Stimulated activated CD4-positive, alpha-beta T cell treated with anti-CD3 and anti-CD28 coated beads, Interleukin-1b, Interleukin-23, amount 100 ng/mL, for 4 hours (primary cell): ENCODE measurements at places on chromosomes 16 and 17.

DNA sequence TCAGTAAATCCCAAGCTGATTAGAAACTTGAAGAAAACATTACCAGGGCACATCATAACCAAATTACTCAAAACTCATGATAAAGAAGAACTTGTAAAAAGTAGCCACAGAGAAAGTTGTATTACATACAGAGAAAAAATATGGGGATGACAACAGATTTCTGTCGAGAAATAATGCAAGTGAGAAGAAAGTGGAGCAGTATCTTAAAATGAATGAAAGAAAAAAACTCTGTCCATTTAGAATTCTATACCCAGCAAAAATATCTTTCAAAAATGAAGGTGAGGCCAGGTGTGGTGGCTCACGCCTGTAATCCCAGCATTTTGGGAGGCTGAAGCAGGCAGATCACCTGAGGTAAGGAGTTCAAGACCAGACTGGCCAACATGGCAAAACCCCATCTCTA is 165.9 kb downstream of the PARN start:
- DNase-seq: no peak

DNA sequence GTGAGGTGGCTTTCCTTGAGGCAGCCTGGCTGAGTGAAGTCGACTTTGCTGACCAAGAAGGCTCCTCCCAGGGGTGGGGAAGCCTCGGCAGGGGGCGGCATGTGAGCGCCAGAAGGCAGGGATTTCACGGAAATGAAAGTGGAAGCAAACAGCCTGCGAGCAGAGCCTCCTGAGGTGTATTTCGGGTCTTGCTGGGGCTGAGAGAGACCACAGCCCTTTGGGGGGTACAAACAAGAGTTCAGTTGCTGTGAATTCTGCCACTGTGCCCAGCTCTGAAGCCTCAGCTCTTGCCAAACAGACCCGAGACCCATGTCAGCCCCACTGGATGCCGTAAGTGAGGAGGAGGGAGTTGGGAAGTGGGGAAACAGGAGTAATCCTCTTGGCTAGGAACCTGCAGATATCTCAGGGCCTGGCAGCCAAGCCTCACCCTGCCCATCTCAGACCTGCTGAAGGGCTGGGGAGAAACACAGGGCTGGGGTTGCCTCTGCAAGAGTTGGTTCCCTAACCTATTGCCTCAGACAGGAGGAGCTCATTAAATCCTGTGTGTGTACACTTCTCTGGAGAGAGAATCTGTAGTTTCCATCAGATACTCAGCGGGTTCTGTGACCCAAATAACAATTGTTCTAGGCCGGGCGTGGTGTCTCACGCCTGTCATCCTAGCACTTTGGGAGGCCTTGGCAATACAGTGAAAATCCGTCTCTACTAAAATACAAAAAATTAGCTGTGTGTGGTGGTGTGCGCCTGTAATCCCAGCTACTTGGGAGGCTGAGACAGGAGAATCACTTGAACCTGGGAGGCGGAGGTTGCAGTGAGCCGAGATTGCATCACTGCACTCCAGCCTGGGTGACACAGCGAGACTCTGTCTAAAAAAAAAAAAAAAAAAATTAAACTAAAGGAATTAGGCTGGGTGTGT is at the start of gene IFI35:
Gene IFI35, plus strand, starts transcription at position 146 of the 913 bp plus-strand sequence. Its CDS starts 164 bp downstream, at position 310.
- peak; percentile 77 for DNase-seq

GRCh38 chr17:48198950-48199541 is 91.5 kb downstream of the SNX11 start:
- no peak for DNase-seq

DNA sequence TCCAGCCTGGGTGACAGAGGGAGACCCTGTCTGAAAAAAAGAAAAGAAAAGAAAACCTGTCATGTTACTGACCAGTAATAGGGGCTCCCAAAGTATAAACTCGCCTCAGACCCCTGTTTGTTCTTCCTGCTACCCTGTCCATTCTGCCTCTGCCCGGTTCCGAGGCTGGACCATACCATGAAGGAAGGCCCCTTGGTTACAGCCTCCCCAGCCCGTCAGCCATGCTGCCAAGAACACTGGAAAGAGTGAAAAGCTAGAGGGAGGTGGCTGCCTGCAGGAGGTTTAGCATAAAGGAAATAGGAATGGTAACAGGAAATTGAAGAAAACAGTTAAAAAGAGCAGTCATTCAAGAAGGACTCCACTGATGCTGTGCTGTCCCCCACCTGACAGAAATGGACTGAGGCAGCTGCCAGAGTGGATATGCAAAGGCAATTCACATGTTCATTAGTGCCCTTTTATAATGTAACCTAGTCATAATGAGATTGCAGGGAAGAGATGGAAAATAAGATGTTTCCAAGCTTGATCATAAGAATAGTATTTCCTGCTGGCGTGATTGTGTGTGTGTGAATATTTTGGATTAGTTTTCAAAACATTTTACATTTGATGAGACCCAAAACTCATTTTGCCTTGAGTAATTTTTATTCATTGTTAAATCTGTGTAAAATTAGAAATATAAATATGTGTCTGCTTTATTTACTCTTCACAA is 102.6 kb downstream of the GOSR1 start:
- DNase-seq: no peak

GRCh38 chr17:39623356-39623950 is 3.3 kb upstream of the PPP1R1B start:
- peak; percentile 85 for DNase-seq

- DNase-seq: no peak
Measured at GRCh38 chr17:1274245-1274608, 4.0 kb downstream of the BHLHA9 start.

DNA sequence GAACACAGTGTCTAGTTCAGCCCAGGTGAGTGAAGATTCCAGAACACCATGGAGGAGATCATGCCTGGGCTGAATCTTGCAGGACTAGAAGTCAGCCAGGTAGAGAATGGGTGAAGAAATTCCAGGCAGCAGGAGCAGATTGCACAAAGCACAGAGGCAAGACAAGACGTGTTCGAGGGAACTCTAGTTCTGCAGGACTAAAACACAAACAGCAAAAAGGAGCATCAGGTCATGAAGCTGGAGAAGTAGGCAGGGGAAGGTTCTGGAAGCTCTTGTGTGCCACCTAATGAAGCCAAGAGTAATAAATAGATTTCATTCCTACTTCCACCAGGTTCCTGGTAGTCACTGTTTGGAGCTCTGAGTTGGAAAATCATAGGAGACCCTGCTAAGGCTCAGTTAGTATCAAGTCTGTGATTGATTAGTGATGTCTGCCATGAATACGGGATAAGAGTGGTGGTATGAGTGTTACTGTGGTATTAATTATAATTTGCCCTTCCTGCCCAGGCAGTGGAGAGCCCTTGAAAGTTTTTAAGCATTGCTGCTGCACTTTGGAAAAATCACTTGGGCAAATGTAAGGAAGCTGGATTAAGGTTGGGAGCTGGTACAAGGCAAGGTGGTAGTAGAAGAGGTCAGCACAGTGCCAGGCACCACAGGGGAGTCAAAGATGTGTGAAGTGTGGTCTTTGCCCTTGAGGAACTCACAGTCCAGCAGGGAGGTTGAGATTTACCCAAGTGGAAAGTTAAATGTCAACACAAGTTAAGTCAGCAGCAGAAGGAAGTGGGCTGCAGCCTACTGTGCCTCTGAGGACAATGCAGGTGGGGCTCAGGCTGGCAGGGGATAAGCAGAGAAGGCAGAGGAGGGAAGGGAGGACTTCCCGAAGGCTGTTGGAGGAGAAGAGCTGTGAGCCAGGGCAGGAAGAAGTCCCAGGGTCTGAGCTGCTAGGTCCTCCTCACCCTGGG is 13.5 kb upstream of the FOXN1 start:
- no peak for DNase-seq

GRCh38 chr16:89080196-89080853 is 13.3 kb upstream of the ACSF3 start:
- DNase-seq: no peak

- no peak for DNase-seq
Measured at GRCh38 chr17:3968886-3969524, 4.8 kb upstream of the ATP2A3 start.

GRCh38 chr16:85354686-85355514 is 242.6 kb upstream of the CIBAR2 start:
- DNase-seq: no peak

- DNase-seq: no peak
Measured at GRCh38 chr16:54722210-54722676, 208.4 kb upstream of the IRX5 start.

DNA sequence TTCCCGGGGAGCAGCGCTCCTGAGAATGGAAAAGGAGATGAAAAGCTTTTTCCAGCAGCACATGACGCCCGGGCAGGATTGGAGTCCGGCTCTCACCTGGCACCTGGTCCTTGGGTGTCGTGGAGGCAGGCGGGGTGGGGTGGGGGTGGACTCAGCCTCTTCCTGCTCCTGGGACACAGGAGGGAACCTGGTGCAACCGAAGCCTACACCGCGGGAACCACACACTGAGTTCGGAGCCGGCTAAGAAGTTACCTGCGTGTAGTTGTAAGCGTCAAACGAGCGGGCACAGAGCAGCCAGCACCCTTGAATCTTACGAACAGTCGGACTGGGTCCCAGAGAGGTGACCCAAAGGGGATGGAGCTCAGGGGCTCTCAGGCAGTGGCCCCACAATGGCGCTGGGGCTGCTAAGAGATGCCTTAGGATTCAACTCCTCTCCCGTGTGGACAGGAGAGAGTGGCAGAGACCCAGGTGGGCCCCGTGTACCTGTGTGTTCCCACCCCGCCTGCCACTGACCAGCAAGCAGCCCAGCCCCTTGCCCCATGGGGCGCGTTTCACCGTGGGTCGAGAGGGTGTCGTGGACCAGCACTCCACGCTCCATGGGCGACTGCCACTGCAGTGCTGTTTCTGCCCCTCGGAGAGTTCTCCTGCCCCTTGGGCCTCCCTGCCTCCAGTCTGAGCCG is 105.8 kb upstream of the METRNL start:
- no peak for DNase-seq

- DNase-seq: no peak
Measured at GRCh38 chr16:82793528-82794245, 166.9 kb downstream of the CDH13 start.

GRCh38 chr17:78127888-78128550 is 536 bp downstream of the TMC6 start:
- DNase-seq: no peak

DNA sequence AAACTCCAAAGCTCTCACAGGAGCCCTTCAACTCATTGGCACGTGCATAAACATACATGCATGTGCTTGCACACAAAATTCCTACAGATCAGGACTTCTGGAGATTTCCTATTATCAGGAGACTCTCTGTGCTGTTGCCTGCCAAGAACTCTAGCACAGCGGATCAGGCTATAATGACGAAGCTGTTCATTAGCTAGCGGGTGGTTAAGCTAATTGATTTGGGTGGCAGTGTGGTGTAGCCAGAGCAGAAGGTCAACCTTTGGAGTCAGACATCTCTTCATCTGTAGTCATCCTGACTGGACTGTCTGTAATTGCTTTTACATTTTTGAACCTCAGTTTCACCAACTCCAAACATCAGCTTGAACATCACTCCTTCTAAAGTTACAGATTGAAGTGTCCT is 69.0 kb downstream of the KIF2B start:
- DNase-seq: no peak

DNA sequence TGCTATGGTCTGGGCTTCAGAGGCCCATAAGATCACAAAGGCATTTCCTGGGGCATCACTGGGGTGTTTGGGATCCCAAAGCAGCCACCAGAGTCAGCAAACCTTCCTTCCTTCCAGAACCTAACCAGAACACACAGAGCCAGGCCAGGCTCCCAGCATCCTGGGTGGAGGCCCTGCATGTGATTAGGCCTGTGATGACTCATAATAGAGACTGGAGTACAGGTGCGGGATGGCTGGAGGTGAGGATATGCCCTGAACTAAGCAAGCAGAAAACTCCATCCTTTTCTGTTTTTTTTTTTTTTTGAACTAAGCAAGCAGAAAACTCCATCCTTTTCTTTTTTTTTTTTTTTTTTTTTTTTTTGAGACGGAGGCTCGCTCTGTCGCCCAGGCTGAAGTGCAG is 17.7 kb upstream of the GFOD2 start:
- DNase-seq: no peak

- DNase-seq: no peak
Measured at GRCh38 chr17:35708149-35708548, 23.3 kb upstream of the RASL10B start.

DNA sequence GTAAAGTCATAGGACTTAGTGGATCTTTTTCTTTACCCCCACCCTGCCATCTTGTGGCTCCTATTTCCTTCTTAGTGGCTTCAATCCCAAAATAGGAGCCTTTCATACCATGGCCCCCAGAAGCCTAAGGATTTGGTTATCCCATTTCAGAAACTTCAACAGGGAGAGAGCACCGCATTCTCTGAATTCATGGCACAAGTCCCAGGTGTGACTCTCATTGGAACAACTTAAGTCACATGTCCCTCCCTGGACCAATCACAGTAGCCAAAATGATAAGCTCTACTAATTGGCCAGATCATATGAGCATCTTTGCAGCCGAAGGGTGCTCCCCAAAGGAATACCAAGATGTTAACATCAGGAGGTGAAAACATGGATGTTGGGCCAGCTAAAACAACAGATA is 43.2 kb downstream of the AXIN2 start:
- DNase-seq: no peak

DNA sequence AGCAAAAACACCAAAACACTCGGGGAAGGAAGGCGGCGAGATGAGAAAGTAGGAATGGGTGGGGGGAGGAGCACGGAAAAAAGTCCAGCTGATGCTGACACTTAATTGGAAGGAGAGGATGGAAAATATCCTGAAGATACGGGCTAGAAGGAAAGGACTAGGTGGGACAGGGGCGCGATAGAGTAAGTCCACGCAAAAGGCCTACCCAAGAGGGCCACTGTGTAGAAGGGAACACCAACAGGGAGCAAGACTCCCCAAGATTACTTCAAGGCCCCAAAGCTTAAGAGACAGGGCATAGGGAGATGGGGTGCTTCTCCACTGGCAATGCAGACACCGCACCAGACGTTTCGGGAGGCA is 736 bp downstream of the APPBP2 start:
- DNase-seq: no peak

DNA sequence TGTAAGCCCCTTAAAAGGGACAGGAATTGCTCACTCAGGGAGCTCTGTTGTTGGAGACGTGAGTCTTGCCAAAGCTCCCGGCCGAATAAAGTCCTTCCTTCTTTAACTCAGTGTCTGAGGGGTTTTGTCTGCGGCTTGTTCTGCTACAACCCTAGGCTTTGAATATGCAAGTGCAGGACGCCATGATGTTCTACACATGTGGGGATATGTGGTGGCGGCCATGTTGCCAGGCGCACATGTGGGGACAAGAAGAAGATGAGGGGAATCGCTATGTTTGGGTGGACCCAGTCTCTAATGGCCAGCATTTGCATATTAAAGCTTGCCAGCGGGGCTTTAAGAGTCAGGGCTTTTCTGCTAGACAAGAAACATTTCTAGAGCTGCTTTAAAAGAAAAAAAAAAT is 96.8 kb upstream of the CA10 start:
- no peak for DNase-seq

- DNase-seq: no peak
Measured at GRCh38 chr17:48871551-48872351, 20.8 kb upstream of the ATP5MC1 start.

GRCh38 chr17:67328026-67328425 is 38.4 kb downstream of the PSMD12 start:
- no peak for DNase-seq

- no peak for DNase-seq
Measured at GRCh38 chr16:5020551-5020950, 13.2 kb downstream of the NAGPA start.
